ENCODE measurements at places on chromosomes 4 and X.

GRCh38 chr4:121138039-121138825, 25.9 kb downstream of the TNIP3 start:
- DNase-seq: no peak

DNA sequence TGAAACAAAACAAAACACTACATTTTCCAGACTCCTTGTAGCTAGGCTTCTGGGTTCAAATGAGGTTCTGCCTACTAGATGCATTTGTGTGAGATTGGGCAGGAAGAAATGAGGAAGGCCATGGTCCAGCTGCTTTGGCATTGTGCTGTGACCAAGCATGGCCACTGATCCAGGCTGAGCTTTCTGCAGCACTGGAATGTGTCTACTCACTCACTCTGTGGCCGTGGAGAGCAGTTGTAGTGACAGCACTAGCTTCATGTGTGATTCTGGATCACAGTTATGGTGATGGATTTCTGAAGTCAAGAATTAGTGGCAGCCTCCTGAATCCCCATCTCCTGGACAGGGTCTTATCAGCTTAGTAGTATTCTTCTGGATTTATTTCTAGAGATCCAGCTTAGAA, 358.9 kb downstream of the GPAT3 start:
- no peak for DNase-seq

DNA sequence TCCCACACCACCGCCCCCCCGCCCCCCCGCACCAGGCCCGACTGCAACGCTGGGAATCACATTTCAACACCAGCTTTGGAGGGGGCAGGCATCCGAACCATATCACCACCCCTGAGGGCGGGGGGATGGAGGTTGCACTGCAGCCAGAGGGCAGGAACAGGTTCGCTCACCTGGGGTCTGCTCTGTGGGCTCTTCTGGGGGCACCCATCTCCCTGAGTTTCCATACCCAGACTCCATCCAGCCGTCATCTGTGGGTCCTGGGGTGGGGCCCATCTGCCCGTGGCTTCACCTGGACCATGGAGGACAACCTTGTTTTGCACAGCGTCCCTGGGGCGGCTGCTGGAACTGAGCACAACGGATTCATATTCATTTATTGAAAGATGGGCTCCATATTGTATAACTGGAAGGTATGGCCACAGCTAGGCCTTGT, 6.9 kb downstream of the PSAPL1 start:
- DNase-seq: no peak

DNA sequence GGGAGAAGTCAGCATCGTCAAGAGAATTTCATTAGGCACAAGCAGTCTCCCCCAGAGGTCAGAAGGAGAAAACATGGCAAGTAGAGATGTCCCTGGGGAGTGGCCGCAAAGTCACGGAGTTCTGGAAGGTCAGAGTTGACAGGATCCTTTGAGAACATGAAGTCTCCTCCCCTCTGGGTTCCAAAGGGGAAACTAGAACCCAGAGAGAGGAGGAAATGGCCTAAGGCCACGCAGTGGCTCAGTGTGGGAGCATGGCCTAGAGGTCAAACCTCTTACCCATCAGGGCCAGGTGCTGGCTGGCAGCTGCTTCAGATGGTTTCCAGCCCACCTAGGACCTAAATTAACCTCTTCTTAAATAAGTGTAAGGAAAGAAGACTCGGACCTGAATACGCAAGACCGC, 884 bp downstream of the IDH3G start:
- no peak for DNase-seq

DNA sequence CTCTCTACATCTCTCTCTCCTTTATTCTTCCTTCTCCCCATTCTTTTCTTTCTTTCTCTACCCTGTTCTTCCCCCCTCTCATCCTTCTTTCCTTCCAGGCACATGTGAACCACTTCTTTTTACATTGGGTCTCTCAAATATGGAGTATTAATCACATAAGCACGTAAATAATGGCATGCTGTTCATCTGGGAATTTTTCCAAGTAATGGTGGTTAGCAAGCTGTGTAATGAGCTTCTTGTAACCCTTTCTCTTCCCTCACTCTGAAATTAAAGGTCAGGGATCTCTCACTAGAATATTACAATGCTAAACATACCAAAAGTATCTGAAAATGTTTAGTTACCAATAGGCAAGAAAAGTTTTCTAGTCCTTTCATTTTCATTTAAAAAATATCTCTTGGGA, 239.9 kb upstream of the TEX13A start:
- DNase-seq: no peak

DNA sequence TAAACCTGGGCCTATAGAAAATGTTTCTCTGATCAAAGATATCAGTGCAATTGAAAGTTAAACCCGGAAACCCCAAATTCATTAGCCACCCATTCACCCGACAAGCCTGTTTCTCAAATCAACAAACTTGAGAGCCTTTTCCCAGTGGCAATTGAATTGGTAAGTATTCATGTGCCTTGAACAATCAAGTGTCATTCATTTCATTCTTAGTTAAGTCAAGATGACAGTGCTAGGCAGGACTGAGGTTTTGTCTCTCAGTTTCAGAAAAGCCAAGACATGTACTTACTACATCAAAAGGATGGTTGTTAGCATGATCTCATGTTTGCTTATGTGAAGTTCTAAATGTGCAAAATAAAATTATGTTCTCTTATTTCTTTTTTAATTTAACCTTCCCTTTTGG, 32.3 kb downstream of the CC2D2A start:
- no peak for DNase-seq

- no peak for DNase-seq
Observed at GRCh38 chrX:95903975-95904374, 780.7 kb upstream of the DIAPH2 start.

- no peak for DNase-seq
Observed at GRCh38 chr4:126899331-126899801, 733.4 kb upstream of the INTU start.

DNA sequence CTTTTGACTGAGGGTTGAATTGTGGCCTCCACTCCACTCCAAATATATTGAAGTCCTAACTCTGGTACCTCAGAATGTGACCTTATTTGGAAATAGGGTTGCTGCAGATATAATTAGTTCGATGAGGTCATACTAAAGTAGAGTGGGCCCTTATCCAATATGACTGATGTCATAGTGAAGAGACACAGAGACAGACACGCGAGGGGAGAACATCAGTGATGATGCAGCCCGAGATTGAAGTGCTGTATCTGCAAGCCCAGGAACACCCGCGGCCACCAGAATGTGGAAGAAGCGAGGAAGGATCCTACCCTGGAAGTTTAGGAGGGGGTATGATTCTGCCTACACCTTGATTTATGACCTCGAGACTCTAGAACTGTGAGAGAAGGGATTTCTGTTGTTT, 279.0 kb downstream of the ANKRD50 start:
- DNase-seq: no peak

- DNase-seq: no peak
Observed at GRCh38 chr4:106753426-106753825, 282.7 kb downstream of the DKK2 start.

Data from activated CD8-positive, alpha-beta memory T cell treated with anti-CD3 and anti-CD28 coated beads for 24 hours (primary cell).